ENCODE measurements at places on chromosomes 5 and 9.

GRCh38 chr9:121121582-121122087, 46.9 kb downstream of the CNTRL start:
- no peaks in the 10 kb centered on the region for H3K36me3 ChIP-seq
- no peaks in the 10 kb centered on the region for H3K27me3 ChIP-seq
- peak; percentile 97 for DNase-seq
- H3K4me3 ChIP-seq, result peak overlapping the region; percentile 77
- H3K4me1 ChIP-seq, result no peaks in the 10 kb centered on the region

DNA sequence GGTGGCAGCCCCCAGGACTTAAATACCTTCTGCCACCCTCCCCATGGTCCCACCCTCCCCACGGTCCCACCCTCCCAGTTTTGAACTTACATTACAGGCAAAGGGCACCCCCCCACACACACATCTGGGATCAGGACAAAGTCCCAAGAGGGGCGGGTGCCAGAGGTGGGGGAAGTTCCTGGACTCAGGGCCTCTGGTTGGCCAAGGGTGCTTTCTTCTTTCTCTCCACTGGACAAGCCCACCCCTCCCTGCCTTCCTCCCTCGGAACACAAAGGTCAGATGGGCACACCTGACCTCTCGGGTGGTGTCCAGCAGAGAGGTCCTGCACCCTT, 19.1 kb upstream of the RALGDS start:
- no peak overlapping the region for H3K4me3 ChIP-seq
- no peak for DNase-seq
- H3K4me1 ChIP-seq, result peaks cover 45% of the 10 kb centered on the region
- H3K27ac ChIP-seq, result no peak overlapping the region

DNA sequence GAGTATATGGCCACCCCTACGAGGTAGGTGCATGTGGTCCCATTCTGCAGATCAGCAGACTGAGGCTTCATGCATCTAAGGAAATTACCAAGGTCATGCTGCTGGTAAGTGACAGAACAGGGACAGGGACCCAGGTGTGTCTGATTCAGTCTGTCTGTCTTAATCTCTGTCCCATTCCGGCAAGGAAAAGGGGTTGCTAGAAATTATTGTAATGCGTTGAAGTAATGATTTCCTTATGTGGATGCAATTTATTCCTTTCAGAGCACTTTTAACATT, 76.8 kb downstream of the AMBP start:
- no peak for DNase-seq
- peaks cover 84% of the 10 kb centered on the region for H3K36me3 ChIP-seq
- peaks cover 4% of the 10 kb centered on the region for H3K4me1 ChIP-seq
- H3K4me3 ChIP-seq, result no peak overlapping the region
- H3K27ac ChIP-seq, result no peak overlapping the region

- no peaks in the 10 kb centered on the region for H3K36me3 ChIP-seq
- no peak overlapping the region for H3K27ac ChIP-seq
- no peaks in the 10 kb centered on the region for H3K27me3 ChIP-seq
- no peak overlapping the region for H3K4me3 ChIP-seq
- peaks cover 22% of the 10 kb centered on the region for H3K4me1 ChIP-seq
Observed at GRCh38 chr5:134459491-134459890, 47.8 kb upstream of the CDKN2AIPNL start.

DNA sequence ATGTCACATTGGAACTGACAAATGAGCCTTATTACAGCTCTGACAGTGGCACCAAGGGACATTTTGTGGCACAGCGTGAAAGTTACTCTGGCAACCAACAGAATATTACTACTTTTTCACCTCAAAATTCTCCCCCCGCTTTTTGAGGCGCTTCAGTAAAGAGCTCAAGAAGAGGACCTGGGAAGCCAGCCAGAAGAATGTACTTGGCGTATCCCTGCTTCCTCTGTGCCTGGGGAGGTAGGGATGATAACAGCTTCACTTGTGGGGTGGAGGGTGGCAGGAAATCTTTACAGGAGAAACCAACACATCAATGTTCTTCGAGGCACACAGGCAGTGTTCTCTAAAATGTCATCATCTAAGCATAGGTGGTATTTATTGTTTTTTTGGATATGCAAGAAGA, 624.1 kb downstream of the NR2F1-AS1 start:
- H3K27me3 ChIP-seq, result no peaks in the 10 kb centered on the region
- no peaks in the 10 kb centered on the region for H3K36me3 ChIP-seq
- no peak overlapping the region for H3K4me3 ChIP-seq
- no peak for DNase-seq
- no peak overlapping the region for H3K27ac ChIP-seq

- no peaks in the 10 kb centered on the region for H3K4me1 ChIP-seq
- H3K4me3 ChIP-seq, result no peak overlapping the region
- peaks cover 13% of the 10 kb centered on the region for H3K36me3 ChIP-seq
- H3K27ac ChIP-seq, result no peak overlapping the region
- H3K27me3 ChIP-seq, result no peaks in the 10 kb centered on the region
Observed at GRCh38 chr5:16792598-16793275, 143.4 kb downstream of the MYO10 start.

Measured in mesenchymal stem cell (in vitro differentiated cells and primary cell).